ENCODE measurements at places on chromosomes 3 and 15.
A peak's percentile ranks its signal among the peaks of the same experiment; 100 is the strongest.

- DNase-seq = no peak
These were observed 126.9 kb upstream of the MEF2A start for GRCh38 chr15:99438691-99439523.

GRCh38 chr3:187274315-187274976 lies 17.1 kb downstream of the MASP1 start:
- DNase-seq = no peak

- DNase-seq = no peak
These were observed 126.0 kb upstream of the GBE1 start for GRCh38 chr3:81887448-81887847.

DNA sequence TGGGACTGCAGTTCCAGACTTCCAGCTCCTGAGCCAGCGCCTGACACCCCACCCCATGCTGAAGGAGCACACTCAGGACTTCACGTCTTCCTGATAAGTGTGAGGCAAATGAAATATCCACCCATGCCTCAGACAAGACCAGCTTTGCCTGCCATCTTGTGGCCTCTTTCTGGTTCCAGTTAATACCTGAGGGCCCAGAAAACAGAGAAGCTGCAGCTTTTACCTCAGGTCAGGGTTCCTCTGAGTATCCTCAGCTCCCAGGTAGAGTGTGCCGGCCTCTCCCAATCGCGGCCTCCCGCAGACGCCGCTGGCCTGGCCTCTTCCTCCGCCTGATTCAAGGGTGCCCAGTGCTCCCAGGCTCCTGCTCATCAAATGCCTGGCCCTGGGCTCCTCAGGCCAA lies 5.1 kb upstream of the KLHL6 start:
- no peak for DNase-seq

DNA sequence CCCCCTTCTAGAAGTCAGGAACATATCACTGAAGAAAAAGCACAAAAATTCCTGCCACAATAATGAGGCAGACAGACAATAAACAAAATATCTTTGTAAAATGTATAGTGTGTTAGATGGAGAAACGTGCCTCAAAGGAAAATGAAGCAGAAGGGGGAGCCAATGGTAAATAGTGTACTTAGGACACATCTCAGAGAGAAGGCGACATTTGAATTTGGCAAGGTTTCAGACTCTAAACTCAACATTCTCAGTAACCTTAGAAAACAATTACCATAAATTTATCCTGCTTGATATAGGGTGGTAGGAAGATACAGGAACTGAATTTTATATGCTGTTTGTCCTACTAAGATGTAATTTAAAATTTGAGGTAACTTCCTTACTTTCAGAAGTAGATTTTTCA lies 52.6 kb upstream of the PTX3 start:
- DNase-seq = no peak

- peak; percentile 8 for DNase-seq
These were observed 172.0 kb downstream of the STT3B start for GRCh38 chr3:31704591-31705179.

DNA sequence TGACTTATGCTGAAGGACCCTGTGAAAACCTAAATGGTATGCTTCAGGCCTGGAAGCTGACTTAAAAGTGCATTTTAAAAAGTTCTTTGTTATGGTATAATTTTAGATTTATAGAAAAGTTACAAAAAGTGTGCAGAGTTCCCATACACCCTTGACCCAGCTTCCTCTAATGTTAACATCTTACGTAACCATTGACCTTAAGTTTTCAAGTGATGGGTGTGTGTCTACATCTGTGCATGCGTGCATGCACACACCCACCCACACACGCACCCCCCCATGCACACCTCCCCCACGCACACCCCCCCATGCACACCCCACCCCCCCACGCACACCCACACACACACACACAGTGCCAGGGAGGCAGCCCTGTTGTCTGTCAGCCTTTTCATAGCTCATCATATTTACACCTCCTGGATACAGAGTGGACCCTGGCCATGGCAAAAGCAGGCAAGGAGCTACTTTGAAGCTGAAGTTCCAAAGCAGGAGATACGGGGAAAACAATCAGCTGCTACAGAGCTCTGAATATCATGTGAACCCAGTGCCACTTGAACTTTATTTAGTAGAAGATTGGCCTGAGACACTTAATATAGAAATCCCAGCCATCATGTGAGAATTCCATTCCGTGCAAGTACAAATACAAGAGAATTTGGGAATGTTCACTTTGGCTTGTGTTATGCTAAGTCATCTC lies 30.0 kb upstream of the TRAK1 start:
- no peak for DNase-seq

DNA sequence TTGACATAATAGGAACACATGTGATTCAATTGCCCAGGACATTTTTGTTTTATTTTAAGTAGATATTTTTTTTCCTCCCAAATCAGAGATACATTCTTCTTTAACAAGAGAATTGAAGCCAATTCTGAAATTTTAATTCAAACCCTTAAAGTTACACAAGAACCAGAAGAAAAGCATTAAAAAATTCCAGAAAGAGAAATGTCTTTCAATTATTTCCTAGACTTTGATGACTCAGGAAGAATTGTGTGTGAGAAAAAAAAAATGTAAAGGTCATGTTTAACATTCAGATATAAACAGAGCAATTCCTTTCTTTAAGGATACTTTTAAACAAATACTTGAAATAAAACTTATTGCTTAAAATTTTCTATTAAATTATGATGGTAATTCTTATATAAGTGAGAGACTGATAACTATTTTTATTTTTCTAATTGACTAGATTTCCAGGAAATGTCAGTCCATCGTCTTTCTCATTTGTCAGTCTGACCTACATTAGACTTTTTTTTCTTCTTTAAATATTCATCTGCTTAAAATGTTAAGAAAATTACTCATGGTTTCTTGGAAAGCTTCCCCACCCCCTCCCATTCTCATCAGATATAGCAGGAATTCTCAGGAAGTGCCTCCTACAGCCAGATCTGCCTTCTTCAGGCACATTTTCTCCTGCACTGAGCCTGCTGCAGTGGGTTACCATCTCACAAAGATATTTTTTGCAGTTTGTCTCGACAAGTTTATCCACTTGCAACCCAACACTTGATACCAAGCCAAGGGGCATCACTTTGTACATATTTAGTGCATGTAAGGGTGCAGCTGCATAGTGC lies 261.8 kb upstream of the CBLB start:
- no peak for DNase-seq

DNA sequence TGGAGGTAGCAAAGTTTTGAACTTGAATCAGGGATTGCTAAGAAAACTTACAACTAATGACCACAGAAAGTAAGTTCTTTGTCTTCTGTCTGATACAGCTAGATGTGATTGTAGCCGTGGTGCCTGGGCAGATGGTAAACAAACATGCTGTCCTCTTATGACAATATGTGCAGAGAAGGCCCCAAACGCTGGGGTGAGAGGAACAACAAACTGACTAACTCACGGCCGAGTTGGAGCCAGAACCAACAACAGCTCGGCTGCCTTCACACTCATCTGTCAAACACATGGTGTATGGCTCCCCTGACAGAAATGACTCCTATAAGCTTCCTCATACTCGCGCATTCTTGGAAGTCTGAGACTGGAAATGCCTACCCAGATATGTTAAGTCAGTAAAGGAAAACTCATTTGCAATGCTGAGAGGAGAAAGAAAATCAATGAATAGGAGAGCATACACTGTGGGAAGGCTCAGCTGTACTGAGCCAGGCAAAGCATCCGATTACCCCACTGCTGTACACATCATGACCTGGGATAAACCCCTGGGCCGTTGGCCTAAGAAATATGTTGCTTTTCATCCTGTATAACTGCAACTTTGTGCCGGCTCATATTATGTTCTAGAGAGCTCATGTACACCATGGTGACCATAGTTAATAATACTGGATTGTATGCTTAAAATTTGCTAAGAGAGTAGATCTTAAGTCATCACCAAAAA lies 5.7 kb downstream of the THBS1 start:
- DNase-seq = no peak

DNA sequence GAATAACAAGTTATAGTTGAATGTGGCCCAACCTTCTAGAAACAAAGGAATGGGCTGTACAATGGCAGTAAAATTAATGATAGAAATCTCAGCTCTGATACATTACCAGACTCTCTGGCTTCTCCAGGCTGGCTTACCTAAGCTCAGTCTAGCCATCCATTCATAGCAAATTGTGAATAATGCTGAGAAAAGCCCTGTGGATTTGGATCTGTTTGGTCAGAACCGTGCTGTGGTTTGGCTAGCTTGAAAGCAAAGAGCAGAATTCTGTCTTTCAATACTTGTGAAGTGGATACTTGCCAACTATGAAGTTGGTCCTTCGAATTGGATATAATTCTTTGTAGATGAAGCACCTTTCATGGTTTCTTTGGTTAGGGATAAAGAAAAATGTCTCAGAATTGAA lies 199.1 kb downstream of the EPHA3 start:
- DNase-seq = no peak

GRCh38 chr3:16370872-16371740 lies 106.1 kb downstream of the OXNAD1 start:
- DNase-seq = no peak

DNA sequence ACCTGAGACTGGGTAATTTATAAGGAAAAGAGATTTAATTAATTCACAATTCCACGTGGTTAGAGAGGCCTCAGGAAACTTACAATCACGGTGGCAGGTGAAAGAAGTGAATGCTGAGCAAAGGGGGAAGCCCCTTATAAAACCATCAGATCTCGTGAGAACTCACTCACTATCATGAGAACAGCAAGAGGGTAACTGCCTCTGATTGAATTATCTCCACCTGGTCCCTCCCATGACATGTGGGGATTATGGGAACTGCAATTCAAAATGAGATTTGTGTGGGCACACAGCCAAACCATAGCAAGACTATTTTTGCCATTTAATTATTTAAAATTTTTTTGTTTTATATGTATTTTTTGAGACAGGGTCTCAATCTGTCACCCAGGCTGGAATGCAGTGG lies 27.0 kb upstream of the KCTD6 start:
- DNase-seq = no peak

All from stimulated activated CD4-positive, alpha-beta T cell treated with anti-CD3 and anti-CD28 coated beads, Interleukin-12 subunit alpha, Interleukin-12 subunit beta, amount 100 ng/mL, for 48 hours (primary cell).